ENCODE measurements at places on chromosomes 11 and 22. TPM values are rescaled to one million over a fixed set of nuclear protein-coding genes. Genes with fewer than 3 reads are reported as not detected.

Gene CELSR1
- total RNA-seq: 9.5 TPM

Gene BATF2
- not detected for total RNA-seq

Gene CCDC81
- 3.4 TPM for total RNA-seq

Gene GAS2L1
- total RNA-seq: 2.4 TPM

Gene RBX1
- 33.8 TPM for total RNA-seq

Gene OR51B4
- not detected for total RNA-seq

Gene OR51E1
- total RNA-seq: 1.4 TPM

Gene SGSM1
- total RNA-seq: 2.3 TPM

Gene EP300
- total RNA-seq: 116 TPM

Gene CAPN5
- 1.8 TPM for total RNA-seq

- DNase-seq: no peak
- no peaks in the 10 kb centered on the region for H3K4me1 ChIP-seq
- H3K27me3 ChIP-seq: no peaks in the 10 kb centered on the region
- H3K36me3 ChIP-seq: no peaks in the 10 kb centered on the region
- no peak overlapping the region for H3K4me3 ChIP-seq
- no peak overlapping the region for H3K27ac ChIP-seq
Observed at GRCh38 chr11:8331767-8332166, 68.1 kb upstream of the LMO1 start.

DNA sequence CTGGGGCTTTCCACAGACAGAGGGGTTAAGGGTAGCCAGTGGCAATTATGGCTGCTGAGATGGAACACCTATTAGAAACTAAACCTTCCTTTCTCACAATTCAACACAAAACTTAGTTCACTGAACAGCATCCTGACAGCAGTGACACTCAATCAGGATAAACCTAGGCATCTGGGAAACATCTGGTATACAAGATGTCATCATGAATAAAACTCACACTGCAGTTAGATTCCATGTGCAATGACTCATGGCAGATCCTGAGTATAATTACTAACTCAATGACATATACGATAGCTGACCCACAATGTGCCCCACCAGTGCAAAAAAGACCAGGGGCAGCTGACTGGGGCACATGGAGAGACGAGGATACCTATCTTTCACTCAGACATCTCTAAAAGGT, 17.7 kb downstream of the RBFOX2 start:
- DNase-seq: no peak
- no peaks in the 10 kb centered on the region for H3K27me3 ChIP-seq
- H3K4me1 ChIP-seq: peaks cover 3% of the 10 kb centered on the region
- H3K4me3 ChIP-seq: no peak overlapping the region

- H3K36me3 ChIP-seq: no peaks in the 10 kb centered on the region
- H3K27ac ChIP-seq: no peak overlapping the region
Observed at GRCh38 chr22:20107471-20107901, 8.4 kb upstream of the RANBP1 start.

GRCh38 chr11:118530683-118531596, at the start of gene TMEM25:
TSS of gene TMEM25 (plus strand) at chr11:118531192. CDS start at chr11:118531802, 610 bp downstream.
- peak within 1 kb of the TSS; percentile 75 for H3K27ac ChIP-seq
- peak; percentile 61 for DNase-seq

DNA sequence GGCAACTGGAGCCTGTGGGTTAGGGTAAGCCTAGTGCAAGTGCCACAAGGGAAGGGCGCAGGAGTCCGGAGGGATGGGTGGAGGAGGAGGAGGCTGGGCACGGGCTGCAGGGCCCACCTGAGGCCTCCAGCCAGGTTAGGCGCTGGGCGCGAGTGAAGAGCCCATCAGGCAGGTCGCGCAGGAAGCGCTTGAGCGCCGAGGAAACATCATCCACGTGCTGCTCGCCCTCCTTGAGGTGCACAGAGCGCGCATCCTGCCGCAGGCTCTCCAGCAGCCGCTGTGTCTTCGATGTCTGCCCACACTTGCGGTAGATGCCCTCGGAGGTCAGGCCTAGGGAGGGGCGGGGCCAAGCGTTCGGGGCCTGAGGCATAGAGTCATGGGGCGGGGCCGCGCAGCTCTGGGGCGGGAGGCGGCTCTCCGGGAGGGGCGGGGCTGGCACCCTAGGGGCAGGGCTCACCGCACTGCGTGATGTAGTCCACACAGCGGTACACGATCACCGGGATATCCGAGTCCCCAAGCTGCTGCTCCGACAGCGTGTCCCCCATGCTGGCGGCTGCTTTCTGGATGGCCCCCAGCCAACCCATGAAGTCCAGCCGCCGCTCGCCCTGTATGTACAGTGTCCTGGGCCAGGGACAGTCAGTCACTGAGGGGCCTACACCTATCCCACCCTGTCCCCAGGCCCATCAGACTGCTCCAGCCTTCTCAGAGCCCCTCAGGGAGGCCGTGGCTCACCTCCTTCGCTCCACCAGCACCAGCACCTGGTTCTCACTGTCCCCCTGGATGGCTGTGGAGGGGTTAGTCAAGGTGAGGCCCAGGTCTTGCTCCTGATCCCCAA, 22.9 kb upstream of the PDE2A start:
- no peak overlapping the region for H3K4me3 ChIP-seq
- peak; percentile 56 for DNase-seq
- no peaks in the 10 kb centered on the region for H3K36me3 ChIP-seq
- no peaks in the 10 kb centered on the region for H3K27me3 ChIP-seq
- peak overlapping the region; percentile 9 for H3K27ac ChIP-seq
- no peaks in the 10 kb centered on the region for H3K4me1 ChIP-seq

DNA sequence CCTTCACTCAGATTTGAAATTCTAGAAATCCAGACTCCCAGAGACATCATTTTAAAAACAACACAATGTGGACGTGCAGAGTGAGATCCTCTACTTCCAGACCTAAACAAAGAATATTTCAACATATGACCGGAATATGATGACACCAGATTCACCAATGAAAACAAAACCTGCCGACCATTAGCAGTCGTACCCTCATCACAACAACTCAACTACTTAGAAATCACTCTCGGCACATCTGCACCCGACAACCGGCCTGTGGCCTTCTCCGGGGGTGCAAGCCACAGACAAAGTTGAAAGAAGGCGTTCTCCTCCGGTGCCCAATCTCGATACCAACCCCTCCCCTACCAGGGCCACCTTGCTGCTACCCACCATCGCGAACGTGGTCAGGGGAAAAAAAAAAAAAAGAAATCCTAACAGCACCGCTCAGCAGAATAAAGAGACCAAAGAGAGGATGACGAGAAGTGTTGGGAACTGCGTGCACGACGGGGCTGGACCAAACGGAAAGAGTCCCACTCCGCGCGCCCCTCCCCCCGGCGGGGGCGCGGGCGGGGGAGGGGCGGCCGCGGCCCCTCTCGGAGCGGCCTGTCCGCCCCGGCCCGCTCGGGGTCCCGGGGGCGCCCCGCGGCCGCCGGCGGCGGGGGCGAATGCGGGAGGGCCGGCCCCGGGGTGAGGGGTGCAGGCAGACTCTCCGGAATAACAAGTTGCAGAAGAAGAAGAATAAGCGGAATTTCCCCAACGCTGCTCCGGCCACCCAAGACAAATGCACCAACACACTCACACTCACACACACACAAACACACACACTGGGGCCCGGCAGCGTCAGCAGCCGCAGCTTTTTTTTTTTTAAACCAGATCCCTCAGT, 1.7 kb downstream of the PHF21A start:
- H3K27me3 ChIP-seq: no peaks in the 10 kb centered on the region
- peak overlapping the region; percentile 73 for H3K4me3 ChIP-seq
- no peaks in the 10 kb centered on the region for H3K36me3 ChIP-seq

GRCh38 chr11:41284354-41284753, 175.1 kb downstream of the LRRC4C start:
- H3K36me3 ChIP-seq: no peaks in the 10 kb centered on the region
- H3K27me3 ChIP-seq: no peaks in the 10 kb centered on the region
- no peak overlapping the region for H3K27ac ChIP-seq
- no peaks in the 10 kb centered on the region for H3K4me1 ChIP-seq
- no peak for DNase-seq

Data from uterus (tissue), 4 donors.